ENCODE measurements at places on chromosomes 5 and 9.

- no peak for DNase-seq
Measured at GRCh38 chr9:93121316-93122241, 12.5 kb downstream of the NINJ1 start.

DNA sequence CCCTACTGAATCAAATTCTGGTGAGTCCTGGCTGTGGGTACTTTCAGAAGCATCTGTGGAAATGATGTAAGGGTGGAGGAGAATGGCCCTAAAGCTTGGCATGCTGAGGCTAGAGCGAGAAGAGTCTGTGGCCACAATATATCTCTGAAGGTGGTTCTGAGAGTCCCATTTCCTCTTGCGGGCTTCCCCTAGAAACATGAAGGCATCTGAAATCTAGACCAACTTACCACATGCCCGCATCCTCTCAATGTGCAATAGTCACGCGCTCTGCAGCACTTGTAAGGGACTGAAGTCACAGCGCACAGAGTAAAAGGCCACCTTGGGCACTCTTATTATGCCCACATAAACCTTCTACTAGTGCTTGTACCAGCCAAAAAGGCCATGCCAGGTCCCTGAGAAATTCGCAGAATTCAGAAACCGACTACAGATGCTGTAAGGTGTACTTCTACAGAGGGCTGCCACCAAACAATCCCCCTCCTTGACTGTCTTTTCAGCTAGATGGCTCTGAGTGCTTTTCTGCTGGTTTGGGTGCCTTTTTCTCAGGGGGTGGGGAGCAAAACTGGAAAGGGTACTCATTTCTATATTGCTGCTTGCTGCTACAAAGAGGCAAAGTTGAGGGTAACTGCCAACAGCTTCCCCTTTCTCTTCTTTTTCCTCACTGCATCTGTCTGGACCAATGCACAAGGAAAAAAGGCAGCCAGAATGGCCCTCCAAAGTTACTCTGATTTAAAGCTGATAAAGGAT is 107.3 kb downstream of the ZDHHC21 start:
- DNase-seq, result no peak

- peak; percentile 63 for DNase-seq
Measured at GRCh38 chr5:56310711-56311204, 77.6 kb upstream of the ANKRD55 start.

DNA sequence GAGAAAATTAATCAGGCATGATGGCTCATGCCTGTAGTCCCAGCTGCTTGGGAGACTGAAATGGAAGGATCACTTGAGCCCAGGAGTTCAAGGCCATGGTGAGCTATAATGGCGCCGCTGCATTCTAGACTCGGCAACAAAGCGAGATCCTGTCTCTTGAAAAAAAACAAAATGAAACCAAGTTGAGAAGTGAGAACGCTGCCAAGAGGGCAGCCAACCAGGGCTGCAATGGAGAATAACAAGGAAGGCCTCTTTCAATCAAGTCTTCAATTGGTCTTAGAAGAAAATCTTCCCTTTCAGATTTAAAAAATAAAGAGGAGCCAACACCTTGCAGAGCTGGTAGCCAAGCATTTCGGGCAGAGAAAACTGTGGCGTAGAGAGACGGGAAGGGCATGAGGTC is 14.7 kb downstream of the KIAA1958 start:
- no peak for DNase-seq

DNA sequence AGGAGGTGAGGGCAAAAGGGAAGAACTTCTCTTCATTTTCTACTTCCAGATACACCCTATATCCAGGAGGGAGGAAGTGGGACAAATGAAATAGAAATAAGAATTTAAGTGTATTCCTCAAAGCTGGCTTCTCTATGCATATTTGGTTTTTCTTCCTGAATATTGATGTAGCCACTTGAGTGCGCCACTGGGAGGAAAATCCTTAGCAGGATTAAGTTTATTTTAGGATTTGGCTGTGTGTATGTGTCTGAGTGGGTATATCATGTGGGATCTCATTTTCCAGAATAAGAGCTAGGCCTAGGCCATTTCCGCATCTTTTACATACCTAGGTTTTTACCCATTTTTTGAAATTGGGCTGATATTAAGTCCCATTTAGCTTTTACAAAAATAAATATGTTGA is 42.5 kb downstream of the MAP1B start:
- no peak for DNase-seq

- peak; percentile 31 for DNase-seq
Measured at GRCh38 chr5:36150676-36151433, 832 bp downstream of the LMBRD2 start.

DNA sequence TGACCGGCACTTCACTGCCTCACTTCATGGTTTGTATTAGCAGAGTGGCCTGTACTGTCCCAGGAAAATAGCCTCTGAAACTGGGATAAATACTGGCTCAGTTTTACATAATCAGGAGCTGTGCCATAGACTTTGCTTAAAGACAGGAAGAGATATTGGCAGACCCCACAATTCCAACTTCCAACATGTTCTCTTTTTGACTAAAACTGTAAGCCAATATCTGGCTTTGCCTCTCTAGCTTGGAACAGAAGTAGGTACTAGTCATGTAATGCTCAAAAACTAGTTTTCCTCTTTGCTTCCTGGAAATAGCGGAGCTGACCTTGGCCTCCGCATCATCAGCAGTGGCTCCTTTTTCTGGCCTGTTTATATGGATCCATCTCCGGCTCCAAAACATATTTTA is 276.9 kb downstream of the CDH9 start:
- DNase-seq, result no peak

- no peak for DNase-seq
Measured at GRCh38 chr9:135255033-135255840, 167.8 kb downstream of the OLFM1 start.

GRCh38 chr9:37732952-37733351 is 20.7 kb upstream of the TRMT10B start:
- DNase-seq, result no peak

- DNase-seq, result peak; percentile 98
Measured at GRCh38 chr5:153629027-153629895, 138.8 kb downstream of the GRIA1 start.

- no peak for DNase-seq
Measured at GRCh38 chr9:81423589-81424326, 265.6 kb downstream of the TLE1 start.

GRCh38 chr5:67301285-67301903 is 104.8 kb upstream of the CD180 start:
- DNase-seq, result peak; percentile 96

DNA sequence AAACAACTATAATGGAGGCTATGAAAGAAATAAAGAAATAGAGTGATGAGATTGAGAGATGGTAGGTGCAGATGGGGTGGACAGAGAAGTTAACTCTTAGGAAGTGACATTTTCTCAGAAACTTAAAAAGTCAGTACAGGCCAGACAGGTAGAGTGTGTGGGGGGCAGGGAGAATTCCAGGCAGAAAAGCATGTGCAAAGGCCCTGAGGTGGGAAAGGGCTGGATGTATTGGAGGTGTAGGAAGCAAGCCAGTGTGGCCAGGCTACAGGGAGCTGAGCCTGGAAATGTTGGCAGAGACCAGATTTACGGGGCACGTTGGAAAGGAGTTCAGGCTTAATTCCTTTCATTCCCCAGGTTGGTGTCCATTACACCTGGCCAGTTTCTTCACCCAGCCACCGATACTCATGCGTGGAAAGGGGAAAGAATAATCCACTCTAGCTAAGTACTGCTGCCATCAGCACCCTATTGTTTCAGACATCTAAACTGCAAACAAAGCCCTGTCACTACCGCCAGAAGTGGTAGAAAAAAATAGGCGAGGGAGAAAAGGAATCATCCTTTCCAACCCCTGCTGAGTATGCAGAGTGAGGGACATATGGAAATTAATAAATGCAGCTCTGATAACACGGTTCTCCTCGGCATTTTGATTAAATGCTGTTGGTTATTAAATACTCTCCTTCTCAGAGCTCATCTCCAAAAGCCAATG is 116.8 kb upstream of the GPR151 start:
- DNase-seq, result no peak

DNA sequence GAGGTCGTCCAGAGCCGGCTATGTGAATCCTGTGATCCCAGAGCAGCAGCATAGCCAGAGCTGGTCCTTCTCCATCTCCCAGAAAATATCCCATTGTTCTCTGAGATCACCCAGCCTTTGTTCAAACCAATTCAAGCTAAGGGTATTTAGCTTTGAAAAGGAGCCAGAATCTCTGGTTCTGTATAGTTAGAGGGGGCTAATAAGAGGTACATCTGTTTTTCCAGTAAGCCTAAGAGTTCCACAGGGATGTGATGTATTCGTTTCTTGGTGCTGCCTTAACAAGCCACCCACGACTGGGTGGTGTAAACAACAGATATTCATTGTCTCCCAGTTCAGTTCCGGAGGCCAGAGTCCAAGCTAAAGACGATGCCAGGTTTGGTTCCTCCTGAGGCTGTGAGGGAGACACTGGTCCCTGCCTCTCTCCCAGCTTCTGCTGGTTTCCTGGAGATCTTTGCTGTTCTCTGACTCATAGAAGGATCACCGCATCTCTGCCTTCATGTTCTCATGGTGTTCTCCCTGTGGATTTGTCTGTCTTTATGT is 344.8 kb downstream of the MTRR start:
- no peak for DNase-seq

DNA sequence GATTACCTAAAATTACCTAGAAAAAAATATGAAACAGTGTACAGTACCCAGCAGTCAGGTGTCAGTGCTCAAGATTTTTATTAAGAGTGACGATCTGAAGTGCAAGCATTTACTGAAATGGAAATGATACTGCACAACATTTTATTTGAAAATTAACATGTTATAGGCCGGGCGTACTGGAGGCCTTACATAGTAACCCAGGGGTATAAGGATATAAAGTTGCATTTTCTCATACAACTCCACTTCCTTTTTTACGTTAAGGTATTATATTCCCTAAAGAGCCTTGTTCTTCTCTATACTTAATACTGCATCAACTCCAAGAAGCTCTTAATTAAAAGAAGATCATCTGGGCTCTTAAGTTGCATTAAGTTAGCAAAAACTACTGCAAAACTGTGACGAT is 3.3 kb downstream of the MAT2B start:
- DNase-seq, result no peak

DNA sequence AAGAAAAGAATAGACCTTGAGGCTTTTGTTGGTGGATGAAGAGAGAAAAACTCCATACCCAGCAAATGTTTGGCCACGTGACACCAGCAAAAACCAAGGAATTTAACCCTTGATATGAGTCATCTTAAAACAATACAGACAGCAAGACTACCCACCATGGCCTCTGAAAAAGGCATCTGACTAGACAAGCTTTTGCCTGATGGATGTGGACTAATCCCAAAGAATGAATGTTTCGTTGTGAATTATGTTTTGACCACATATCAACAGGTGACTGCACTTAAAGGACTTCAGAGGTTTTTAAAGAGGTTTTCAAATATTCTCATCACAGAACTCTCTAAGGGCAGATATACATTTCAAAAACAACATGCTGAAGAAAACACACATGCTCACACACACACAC is 33.0 kb upstream of the SLC1A3 start:
- peak; percentile 90 for DNase-seq

DNA sequence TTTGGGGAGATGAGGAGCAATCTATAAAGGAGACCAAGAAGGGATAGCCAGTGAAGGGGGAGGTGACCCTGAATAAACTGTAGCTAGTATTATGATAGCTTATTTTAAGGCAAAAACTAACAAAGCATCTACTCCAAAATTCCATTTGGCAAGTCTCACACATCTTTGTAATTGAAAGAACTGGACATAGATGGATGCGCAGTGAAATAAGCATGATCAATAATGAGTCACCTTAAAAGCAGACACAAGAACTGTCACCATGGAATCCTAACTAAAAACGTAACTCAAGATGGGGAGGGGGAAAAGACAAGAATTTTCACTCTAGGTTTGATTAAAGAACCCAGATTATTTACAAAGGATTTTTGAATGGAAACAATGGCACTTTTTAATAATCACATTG is 164.5 kb downstream of the MED27 start:
- DNase-seq, result peak; percentile 64

- peak; percentile 62 for DNase-seq
Measured at GRCh38 chr5:158487156-158487555, 612.6 kb downstream of the EBF1 start.

DNA sequence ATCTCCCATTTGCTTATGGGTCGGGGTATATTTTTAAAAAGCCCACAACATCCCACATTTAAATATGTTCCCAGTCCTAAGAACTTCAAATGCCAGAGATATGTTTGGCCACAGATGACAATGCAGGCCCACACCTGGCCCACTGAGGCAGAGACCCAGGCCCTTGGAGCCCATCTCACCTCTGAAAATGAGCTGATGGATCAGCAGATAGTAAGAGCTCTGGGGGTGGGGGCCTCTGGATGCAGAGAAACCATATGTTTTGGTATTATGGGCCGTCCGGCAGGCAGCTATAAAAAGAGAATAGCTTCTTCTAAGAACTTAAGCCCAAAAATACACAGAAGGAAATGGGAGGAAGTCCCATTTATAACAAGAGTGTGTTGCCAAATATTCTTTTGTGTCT is 256.0 kb downstream of the GRIA1 start:
- DNase-seq, result no peak

- peak; percentile 96 for DNase-seq
Measured at GRCh38 chr5:149561848-149562247, 10.6 kb upstream of the CSNK1A1 start.

GRCh38 chr9:133429214-133429613 is 7.0 kb downstream of the ADAMTS13 start:
- no peak for DNase-seq

GRCh38 chr5:86894056-86894455 is 276.3 kb downstream of the COX7C start:
- DNase-seq, result peak; percentile 8

- peak; percentile 52 for DNase-seq
Measured at GRCh38 chr5:34531751-34532360, 124.3 kb upstream of the RAI14 start.

DNA sequence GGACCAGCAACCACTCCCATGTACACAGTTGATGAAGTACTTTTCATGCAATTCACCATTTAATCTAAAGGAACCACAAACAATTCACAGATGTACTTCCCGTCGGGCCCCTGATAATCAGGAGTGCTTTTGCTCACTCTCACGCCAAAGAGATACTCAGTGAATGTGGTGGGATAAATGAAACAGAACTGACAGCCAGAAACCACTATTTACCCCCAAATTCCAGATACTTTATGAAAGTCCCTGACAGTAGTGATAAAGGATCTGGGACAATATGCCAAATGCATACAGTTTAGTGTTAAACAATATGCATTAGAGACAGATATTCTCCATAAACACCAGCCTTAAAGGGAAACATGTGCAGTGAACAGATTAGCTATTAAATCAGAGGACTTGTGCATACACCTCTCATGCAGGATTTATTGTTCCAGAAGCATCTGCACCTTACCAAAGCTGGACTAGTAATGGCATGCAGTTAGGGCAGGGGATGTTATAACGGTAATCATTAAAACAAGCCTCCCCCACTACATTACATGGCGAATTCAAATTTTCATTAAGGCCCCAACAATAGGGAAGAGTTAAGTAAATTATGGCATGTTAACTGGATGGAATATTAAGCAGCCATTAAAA is 74.0 kb upstream of the SLC25A51 start:
- DNase-seq, result no peak

- peak; percentile 61 for DNase-seq
Measured at GRCh38 chr9:112029921-112030444, 133.4 kb downstream of the UGCG start.

- DNase-seq, result no peak
Measured at GRCh38 chr5:59274106-59274636, 619.4 kb downstream of the PDE4D start.

All from fibroblast of skin of right quadriceps (primary cell).